ENCODE measurements at places on chromosomes 16 and 17.

GRCh38 chr17:44911133-44912001 is 3.9 kb downstream of the GFAP start:
- no peak for DNase-seq

- DNase-seq = no peak
Observed at GRCh38 chr16:49844359-49844758, 11.6 kb downstream of the ZNF423 start.

- no peak for DNase-seq
Observed at GRCh38 chr17:16374146-16374938, 6.5 kb upstream of the UBB start.

- no peak for DNase-seq
Observed at GRCh38 chr17:78971756-78972506, 7.8 kb downstream of the LGALS3BP start.

- no peak for DNase-seq
Observed at GRCh38 chr16:84379008-84379708, 10.8 kb downstream of the ATP2C2 start.

DNA sequence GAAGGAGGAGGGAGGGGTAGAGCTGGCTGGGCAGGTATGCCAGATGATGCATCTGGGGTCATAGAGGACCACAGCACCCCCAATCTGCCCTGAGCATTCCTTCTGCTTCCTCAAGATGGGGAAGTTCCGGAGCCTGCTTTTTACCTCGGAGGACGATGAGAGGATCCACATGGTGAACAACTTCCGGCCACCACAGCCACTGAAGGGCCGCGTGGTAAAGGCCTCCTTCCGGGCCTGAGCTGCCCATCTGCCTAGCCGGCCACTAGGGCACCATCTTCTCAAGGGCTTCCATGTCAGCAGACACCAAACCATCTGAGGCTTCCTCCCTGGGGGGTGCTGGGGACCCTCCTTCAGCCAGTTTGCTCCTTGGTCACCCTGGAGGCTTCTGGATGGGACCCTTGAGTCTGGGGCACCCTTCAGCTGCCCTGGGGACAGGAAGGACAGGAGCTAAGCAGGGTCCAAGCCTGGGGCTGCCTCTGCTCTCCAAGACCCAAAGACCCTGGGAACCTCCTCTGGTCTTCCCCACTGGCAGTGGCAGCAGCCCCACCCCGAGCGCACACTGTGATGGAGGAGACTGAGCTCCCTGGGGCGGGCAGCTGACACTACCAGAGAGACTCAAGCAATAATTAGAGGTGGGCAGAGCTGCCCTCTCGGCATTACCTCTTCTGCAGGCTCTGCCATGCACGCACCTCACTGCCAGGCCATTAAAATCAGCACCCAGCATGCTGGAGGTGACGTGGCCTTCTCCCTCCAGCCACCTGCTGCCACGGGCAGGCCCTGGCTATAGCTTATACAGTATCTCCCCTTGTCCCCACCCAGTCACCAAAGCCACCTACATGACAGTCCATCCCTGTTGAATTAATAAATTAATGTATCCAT is 9.3 kb downstream of the CA7 start:
- DNase-seq = no peak

All from HS-5 (cell line).